Activated gamma-delta T cell (primary cell): ENCODE measurements at places on chromosomes 16 and 17.

- no peak for DNase-seq
Measured at GRCh38 chr16:87431926-87432325, 39.8 kb downstream of the MAP1LC3B start.

- DNase-seq = no peak
Measured at GRCh38 chr17:38893113-38893512, 23.3 kb downstream of the LASP1 start.

- no peak for DNase-seq
Measured at GRCh38 chr16:58862334-58863021, 128.4 kb upstream of the GOT2 start.

GRCh38 chr17:62802561-62803205, 5.4 kb downstream of the MARCHF10 start:
- no peak for DNase-seq

GRCh38 chr16:83842291-83842690, 34.5 kb downstream of the HSBP1 start:
- no peak for DNase-seq

DNA sequence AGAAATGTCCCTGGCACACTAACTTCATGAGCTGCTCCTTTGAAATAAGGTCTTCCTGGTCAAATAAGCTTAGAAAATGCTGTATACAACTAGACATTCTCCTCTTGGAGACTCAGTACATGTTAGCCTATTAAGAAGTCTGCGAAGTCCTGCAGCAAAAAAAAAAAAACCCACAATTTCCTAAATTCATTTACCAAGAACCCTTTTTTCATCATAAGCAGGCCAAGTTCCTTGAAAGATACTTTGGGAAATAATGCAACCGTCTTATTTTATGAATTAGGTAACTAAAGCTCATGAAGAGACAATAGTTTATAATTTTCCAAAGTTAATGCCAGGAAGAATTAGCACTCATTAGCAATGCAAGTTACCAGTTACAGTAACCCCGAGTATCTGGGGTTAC, 49.0 kb upstream of the HAS3 start:
- no peak for DNase-seq

GRCh38 chr17:45398800-45399199, 33.9 kb downstream of the ARHGAP27 start:
- no peak for DNase-seq

- DNase-seq = no peak
Measured at GRCh38 chr16:70653809-70654771, 7.7 kb downstream of the IL34 start.

- DNase-seq = no peak
Measured at GRCh38 chr16:58425245-58425644, 33.0 kb downstream of the GINS3 start.

DNA sequence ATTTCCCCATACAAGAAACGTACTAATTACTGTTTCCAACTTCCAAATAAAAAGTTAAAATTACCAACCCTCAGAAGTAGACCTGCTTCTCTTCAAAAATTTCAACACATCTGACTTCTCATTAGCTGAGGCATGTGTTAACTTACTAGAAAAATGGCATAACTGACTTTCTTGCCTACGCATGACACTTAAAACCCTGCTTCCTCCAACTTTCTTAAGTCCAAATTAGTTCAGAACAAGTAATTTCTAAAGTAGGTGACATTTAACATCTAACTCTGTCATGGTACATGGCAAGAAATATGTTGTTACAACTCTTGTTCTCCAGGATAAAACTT, 6.7 kb downstream of the USP7 start:
- DNase-seq = no peak

GRCh38 chr17:732902-733720, 715 bp downstream of the TLCD3A start:
- no peak for DNase-seq

DNA sequence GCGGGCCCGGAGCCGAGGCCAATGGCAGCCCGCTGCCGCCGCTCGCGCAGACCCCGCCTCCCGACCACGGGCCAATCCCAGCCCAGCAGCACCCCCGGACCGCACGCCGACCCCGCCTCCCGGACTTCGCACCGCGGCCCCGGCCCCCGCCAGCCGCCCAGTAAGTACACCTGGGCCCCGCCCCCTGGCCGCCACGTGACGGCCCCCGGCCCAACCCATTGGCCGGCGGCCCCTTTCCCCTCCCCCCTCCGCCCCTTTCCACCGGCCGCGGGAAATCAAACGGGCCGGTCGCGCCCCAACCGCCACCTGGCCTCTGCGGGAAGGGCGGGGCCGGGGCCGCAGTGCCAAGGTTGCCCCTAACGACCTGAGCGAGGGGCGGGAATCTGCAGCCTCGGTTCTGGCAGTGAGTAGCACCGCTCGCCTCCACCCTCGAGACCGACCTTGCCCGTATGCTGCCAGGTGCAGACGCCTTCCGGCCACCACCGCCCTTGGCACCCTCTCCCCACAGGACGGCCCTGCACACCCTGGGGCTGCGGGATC, at the start of gene YBX2:
YBX2 (minus strand) TSS at position 26 of the 540 bp plus-strand sequence. CDS start 139 bp downstream, outside the sequence.
- DNase-seq = peak; percentile 70

DNA sequence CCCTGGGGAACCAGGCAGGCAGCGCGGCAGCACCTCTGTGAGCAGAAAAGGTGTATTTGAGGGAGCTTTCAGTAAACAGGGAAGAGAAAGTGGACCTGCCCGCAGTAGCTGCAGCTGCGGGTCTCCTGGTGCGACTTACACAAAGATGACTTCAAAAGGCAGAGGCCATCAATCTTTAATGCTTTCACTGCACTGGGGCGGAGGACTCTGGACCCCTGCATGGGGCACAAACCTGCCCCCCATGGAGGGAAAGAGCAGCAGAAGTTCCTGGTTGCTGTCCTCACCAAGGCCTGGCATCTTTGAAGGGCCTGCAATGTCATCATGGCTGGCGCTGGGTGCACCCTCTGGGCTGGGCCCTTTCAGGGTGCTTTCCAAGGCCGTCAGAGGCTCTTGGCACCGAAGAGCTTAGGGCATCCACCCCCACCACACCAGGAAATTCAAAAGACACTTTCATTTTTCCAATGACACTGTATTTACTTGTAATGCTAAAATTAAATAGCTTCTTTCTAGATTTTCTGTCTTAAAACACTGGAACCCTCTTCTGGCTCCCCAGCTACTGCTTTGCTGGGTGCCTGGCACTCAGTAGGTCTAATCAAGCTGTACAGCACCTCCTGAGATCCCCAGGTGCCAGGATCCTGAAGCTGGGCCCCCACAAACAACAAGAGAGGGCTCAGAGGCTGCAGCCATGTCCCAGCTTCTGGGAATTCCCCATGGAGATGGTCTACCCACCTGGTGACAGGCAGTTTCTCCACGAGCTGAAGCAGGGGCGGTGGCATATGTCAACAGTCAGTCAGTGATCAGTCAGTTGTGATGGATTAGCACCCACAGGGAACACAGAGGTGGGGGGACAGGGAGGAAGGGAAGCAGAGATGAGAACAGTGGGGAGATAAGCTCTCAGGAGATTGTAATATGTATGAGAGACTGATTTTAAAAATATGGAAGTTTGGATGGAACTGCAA, 2.1 kb upstream of the CACNG1 start:
- DNase-seq = no peak

GRCh38 chr16:55832773-55833691, at the start of gene CES1:
CES1 (minus strand) TSS chr16:55833096; CDS start chr16:55833055, 41 bp downstream.
- no peak for DNase-seq

DNA sequence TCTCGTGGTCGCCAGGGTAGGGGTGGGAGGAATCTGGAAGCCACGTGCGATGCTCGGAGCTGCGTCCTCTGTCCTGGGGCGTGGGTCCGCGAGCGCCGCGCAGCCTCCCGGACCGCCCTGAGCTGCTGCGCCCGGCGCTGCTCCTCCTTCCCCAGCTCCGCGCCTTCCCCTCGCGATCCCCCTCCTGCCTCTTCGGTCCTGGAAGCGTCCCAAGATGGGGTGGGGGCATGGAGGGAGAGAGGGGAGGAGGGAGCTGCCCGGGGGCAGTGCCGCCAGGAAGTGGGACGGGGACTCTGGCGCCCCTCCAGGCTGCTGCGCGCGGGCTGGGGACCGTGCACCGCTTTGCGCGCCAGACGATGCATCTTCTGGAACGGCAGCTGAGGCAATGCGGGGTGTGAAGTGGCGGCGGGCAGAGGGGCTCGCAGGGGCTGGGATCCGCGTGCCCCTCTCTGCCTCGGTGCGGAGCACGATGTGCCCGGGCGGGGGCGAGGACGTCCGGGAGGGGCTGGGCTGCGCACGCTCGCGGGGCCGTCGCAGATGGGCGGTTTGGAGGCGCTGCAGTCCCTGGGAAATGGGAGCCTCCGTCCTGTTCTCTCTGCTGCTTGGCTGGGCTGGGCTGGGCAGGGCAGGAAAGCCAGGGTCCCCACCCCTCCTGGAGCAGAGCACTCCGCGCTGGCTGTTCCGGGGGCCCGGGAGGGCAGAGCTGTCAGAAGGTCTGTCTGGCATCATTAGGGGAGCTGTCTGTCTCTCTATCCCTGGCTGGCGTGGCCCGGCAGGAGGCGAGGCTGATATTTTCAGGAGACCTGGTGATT, 388.0 kb downstream of the SEC14L1 start:
- DNase-seq = no peak

- no peak for DNase-seq
Measured at GRCh38 chr17:81295676-81296381, 722 bp upstream of the SLC38A10 start.

- DNase-seq = no peak
Measured at GRCh38 chr17:78227455-78227916, 3.9 kb upstream of the TMEM235 start.

- no peak for DNase-seq
Measured at GRCh38 chr17:50169881-50170459, 4.2 kb downstream of the SGCA start.

GRCh38 chr17:31400481-31400950, 9.0 kb downstream of the RAB11FIP4 start:
- DNase-seq = no peak

- no peak for DNase-seq
Measured at GRCh38 chr16:79358188-79358587, 242.3 kb downstream of the MAF start.

DNA sequence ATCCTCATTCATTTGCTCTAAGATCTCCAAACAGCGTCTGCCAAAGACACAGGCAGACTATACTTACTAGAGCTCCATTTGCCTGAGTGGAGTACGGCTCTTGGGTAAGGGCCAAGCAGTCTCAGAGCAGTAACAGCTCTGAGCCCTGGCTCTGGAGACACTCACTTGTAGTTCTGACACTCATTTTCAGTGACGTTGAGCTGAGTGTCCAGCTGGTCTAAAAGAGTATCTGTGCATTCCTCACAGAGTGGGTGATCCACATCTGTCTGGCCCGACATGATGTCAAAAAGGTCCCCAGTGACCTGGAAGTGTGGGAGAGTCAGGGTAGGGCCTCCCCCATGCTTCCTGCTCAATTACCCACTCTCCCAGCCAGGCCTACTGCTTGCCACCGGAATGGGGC, 5.7 kb downstream of the BECN1 start:
- DNase-seq = no peak

- DNase-seq = no peak
Measured at GRCh38 chr16:61237884-61238485, 798.3 kb downstream of the CDH8 start.

DNA sequence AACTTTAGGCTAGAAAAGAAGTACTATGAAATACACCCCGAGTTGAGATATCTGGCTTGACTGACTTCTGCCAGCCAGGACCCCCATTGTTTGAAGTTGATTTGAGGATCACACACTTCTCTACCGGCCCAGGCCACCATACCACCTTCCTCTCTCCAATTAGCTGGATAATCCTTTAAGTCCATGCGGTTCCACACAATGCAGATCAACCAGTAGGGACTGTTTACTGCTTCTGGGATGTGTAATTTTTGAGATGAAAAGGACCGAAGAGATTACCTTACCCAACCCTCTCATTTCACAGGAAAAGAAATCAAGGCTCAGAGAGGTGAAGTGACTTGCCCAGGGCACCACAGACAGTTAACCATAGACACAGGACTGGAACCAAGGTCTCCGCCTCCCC, 20.5 kb downstream of the ERN1 start:
- DNase-seq = no peak

GRCh38 chr17:17824119-17824782, 12.5 kb downstream of the SREBF1 start:
- DNase-seq = no peak

GRCh38 chr17:21043296-21044232, 753 bp upstream of the USP22 start:
- DNase-seq = peak; percentile 97

DNA sequence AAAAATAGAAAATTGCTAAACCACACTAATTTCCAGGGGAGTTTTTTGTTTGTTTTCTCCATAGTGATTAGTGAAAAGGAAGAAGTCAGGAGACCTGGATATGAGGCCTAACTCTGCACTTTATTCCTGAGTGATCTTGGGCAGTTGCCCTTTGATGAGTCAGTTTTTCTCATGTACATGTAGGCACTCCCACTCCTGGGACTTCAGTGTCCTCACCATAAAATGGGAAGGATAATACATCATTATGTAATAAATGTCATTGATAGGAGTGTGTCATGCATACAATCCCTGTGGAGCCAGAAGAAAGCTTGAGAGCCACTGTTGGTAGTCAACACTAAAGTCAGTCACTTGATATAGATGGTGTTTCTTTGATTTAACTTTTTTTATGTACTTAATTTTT, 32.5 kb downstream of the WIPF2 start:
- no peak for DNase-seq

DNA sequence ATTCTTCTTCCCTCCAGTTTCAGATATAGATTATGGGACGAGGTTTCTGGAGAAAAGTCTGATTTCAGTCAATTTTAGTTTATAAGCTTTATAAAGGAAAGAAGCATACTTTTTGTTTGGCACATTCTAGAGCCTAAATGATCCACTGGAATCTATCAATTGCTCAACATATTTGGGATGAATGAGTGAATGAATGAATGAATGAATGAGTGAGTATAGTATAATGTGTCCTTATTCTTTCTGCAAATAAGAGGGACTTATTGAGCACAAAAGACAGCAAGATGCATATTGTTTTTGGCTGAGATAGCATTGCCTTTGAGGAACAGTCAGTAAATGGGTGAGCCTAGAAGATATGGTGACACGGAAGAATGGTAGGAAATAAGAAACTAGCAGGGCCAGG, 245.4 kb downstream of the SHISA9 start:
- DNase-seq = no peak

- DNase-seq = no peak
Measured at GRCh38 chr16:67571981-67572431, 9.7 kb downstream of the CTCF start.

DNA sequence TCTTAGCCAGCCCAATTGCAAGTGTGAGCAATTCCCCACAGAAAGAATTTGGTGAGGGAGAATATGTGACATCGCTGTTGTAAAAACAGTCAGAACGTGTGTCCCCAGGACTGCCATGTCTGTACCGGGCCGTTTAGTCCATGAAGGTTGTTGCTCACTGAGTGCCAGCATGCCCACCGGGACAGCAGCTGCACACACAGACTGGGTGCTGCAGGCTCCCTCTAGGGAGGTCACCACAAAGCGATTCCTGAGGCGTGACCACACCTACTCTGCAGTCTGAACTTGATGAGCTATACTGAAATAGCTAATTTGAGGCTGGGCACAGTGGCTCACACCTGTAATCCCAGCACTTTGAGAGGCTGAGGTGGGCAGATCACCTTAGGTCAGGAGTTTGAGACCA, 44.1 kb upstream of the ADORA2B start:
- DNase-seq = no peak

- DNase-seq = no peak
Measured at GRCh38 chr16:2032285-2033056, 5.8 kb downstream of the NHERF2 start.
